ENCODE measurements at places on chromosomes 3 and 15.
A peak's percentile ranks its signal among the peaks of the same experiment; 100 is the strongest.

GRCh38 chr3:99870712-99871111 is 53.0 kb downstream of the CMSS1 start:
- DNase-seq, result no peak

DNA sequence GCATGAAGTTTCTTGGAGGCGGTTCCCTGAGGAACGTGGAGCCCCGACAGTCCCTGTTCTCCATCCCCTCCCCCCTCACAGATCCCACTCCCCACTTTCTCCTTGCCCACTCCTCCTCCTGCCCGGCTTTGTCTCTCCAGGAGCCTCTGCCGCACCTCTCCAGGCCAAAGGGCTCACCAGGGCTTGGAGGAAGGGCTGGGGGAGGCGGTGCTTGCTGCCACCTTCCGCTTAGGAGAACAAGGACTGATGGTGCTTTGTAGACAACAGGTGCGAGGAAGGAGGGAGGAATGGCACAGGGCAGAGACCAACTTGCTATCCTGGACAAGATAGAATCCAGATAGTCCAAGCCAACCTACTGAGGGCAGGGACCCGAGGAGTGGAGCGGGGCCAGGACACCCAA is 103.5 kb upstream of the SMAD3 start:
- DNase-seq, result no peak

GRCh38 chr15:77556622-77557021 is 76.1 kb downstream of the LINGO1 start:
- DNase-seq, result no peak

DNA sequence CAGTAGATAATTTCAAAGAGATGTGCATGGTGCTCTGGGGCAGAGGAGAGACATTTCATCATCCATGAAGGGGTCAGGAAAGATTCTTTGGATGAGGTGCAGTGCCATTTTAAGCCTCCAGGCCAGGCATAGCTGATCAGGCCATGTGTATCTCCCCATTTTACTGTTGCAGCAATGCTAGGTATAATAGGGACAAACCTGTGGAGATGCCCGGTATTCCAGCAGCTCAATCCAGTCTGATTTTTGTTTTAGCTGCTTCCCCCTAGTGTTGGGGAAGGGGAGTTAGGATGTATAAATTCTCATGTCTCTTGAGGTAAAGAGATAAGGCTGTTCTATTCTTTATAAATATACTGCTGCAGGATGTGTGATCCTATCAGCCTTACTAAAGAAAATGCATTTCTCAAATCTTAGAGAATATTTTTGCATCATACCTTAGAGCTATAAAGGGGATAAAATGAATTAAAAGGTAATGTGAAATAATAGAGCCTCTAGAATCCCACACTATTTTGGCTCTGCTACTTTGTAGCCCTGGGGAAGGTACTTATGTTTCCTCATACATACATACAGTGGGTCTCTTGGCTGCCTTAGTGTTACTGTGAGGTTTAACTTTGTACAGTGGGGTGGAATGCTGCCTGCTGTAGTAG is 5.2 kb downstream of the CDV3 start:
- DNase-seq, result no peak

DNA sequence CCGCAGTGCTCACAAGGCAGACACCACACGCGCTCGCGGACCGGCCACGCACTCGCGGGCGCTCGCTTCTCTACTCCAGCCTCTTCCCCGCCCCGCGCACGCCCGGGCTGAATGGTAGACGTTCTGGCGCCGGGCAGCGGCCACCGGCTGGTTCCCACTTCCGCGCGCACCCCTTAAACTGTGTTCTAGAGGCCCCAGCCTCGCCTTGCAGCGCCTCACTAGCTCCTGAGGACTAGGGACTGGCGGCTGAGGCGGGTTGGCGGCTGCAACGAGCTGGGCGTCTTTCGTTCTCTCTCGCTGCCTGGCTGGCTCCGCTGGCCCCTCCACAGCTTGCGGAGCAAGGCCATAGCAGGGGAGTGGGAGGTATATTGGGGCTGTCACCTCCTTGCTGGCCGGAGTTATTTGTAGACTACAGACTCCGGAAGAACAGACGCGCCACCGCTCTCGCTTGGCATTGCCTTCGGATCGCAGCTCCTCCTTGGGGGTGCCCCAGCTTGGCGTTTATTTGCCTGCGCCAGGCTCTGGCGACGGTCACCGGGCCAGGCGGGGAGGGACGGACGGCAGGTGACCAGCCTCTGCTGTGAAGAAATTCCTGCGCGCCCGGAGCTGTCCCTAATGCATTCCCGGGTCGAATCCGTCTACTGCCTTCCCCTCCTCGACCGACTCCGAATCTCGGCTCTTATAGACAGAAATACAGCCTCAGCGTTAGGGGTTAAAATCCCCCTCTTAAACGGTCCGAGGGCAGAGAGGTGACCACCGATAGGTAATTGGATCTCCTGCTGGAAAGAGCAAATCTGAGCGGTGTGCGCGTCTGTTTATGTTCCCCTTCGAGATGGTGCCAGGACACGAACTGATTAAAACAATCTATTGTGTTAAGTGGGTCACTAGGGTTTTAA is 1.3 kb downstream of the GREM1 start:
- no peak for DNase-seq

GRCh38 chr3:14512281-14512941 is 27.7 kb downstream of the GRIP2 start:
- DNase-seq, result no peak

DNA sequence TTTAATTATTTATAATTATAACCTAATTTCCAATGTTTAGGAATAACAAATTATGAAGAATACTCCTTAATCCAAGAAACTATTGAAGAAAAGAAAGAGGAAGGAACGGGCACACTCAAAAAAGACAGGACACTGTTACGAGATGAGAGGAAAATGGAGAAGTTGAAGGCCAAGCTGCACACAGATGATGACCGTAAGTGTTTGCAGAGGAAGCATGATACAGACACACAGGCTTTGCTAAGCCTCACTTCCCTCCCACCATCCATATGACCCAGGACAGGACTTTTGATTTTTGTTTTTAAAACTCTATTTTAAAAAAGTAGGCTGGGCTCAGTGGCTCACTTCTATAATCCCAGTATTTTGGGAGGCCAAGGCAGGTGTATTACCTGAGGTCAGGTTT is 389.4 kb upstream of the TPM1 start:
- DNase-seq, result no peak

- no peak for DNase-seq
Observed at GRCh38 chr3:77693147-77693546, 653.2 kb downstream of the ROBO2 start.

DNA sequence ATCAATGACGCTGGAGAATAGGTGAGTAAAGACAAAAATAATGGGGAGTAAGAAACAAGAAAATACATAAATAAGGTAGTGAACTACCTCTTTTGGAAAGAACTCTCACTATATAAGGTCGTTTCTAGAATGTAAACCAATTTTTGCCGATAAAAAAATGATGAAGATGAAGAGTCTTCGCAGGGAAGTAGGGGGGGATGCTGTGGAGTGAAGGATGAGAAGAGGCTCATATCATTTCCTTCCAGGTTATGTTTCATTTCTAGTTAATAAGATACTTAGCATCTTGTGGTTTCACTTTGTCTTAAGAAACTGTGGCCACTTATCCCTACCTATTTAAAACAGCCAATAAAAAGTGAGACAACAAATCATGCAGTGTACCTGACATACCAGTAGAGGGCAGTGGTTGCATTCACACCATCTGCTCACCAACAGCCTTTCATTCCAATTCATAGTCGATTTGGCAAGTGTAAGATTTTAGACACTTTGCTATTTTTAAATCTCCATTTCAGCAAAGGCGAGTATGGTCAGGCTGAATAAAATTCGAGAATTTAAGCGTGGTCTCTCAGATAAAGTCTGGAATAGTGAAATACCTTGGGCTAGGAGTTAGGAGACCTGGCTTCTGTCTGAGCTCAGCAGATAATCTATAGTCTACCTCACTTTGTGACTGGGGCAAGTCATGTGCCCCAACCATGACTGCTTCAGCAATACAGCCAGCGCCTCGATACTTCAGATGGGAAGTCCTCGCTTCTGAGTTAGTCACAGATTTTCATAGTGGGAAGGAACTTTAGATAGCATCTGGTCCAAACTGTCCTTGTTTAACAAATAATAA is 28.9 kb upstream of the ICE2 start:
- DNase-seq, result peak; percentile 42

- no peak for DNase-seq
Observed at GRCh38 chr15:65829130-65829764, 37.2 kb upstream of the DENND4A start.

DNA sequence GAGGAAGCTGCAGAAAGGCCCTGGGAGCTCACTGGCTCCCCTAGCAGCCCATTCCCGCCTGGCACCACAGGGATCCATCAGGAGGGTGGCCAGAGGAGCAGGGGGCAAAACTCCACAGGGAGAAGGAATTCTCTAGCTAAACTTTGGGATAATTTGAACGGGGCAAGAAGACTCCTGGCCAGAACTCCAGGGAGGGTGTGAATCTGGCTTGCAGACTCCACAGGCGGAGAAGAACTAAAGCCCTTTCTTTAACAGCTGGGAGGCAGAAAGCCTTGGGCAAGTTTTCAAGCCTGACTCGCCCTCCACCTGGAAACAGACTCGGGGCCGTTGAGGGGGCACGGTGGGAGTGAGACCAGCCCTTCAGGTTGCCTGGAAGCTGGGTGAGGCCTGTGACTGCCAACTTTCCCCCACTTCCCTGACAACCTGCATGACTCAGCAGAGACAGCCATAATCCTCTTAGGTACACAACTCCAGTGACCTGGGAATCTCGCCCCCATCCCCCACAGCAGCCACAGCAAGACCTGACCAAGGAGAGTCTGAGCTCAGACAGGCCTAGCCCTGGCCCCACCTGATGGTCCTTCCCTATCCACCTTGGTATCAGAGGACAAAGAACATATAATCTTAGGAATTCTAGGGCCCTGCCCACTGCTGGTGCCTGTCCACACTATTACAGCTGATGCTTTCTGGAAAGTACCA is 28.6 kb downstream of the SLC27A2 start:
- no peak for DNase-seq

- DNase-seq, result no peak
Observed at GRCh38 chr15:69606144-69606543, 153.5 kb downstream of the RPLP1 start.

DNA sequence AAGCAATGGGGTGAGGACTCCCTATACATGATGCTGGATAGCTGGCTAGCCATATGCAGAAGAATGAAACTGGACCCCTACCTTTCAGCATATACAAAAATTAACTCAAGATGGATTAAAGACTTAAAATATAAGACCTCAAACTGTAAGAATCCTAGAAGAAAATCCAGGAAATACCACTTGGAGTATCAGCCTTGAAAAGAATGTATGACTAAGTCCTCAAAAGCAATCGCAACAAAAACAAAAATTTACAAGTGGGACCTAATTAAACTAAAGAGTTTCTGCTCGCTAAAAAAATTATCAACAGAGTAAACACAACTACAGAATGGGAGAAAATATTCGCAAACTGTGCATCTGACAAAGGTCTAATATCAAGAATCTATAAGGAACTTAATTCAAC is 94.3 kb downstream of the XRN1 start:
- DNase-seq, result no peak

DNA sequence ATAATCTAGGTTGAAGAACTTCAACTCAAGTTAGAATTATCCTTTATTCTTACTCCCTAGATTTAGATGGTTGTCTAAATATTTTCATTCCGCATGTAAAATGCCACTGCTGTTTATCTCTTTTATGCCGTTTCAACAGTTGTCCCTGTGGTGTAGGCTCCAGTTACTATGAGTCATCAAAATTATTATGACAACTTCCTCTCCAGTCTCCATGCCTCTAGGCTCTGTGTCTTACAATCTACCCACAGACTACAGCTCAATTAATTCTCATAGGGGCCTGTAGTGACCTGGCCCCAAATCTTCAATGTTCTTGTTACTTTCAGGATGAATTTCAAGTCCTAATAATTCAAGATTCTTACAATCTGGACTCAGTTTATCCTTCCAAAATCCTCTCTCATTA is 105.8 kb upstream of the UNC13C start:
- DNase-seq, result peak; percentile 81

- DNase-seq, result no peak
Observed at GRCh38 chr3:168615493-168616020, 519.8 kb upstream of the GOLIM4 start.

DNA sequence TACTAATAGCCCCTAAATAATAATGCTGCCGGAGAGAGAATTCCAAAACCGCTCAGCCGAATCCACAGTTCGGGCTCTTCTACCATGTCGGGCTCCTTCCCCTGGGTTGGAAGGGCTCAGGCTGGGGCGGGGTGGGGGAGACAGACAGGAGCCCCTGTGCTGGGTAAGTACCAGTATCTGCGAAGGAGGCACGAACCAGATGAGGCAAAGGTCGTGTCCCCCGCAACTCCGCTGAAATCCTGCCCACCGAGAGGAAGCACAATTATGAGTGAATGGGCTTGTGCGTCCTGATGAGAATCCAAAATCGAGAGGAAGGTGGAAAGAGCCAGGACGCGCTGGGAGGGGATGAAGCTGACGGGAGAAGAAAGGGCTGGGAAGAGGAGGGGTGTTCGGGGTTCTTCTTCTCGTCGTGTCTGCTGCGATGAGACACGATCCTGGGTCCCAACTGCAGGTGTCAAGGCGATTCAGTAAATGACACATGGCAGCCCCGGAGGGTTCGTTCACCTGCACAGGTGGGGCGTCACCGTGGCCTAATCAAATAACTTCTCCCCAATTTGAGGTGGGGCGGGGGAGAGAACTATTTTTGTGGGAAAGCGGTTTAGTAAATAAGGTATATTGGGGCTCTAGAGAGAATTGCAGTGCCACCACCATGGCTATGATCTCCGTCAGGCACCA is 707 bp upstream of the FAM81A start:
- no peak for DNase-seq

- DNase-seq, result no peak
Observed at GRCh38 chr15:52515343-52515742, 13.3 kb downstream of the MYO5A start.

DNA sequence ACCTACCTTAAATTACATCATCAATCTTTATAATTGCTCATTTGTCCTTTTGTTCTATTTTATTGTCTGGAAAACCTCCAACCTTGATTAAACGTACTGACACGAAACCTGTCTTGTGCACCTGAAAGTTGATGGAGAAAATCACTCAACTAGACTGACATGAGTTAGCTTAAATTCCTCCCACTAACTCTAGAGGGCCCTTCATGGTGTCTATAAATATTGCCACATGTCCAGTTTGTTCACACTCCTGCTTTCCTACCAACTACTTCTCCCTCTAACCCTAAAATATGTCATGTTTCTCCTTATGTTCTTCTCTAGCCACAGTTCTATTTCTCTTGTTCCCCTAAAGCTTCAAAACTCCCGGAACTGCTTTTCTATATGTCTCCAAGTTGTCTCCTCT is 59.8 kb upstream of the SGO1 start:
- DNase-seq, result no peak

DNA sequence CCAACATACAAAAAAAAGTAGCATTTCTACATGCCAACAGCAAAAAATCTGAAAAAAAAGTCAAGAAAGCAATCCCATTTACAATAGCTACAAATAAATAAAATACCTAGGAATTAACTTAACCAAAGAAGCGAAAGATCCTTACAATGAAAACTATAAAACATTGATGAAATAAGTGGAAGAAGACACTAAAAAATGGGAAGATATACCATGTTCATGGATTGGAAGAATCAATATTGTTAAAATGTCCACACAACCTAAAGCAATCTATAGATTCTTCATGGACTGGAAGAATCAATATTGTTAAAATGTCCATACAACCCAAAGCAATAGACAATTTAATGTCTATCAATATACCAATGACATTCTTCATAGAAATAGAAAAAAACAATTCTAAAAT is 21.0 kb downstream of the PEAK1 start:
- DNase-seq, result no peak

GRCh38 chr15:101118116-101118515 is 133.7 kb downstream of the CHSY1 start:
- no peak for DNase-seq

All from SK-N-MC (cell line).